ENCODE measurements at places on chromosomes 6 and 20.

GRCh38 chr6:149939356-149939648 lies 2.5 kb upstream of the ULBP2 start:
- no peak for DNase-seq

DNA sequence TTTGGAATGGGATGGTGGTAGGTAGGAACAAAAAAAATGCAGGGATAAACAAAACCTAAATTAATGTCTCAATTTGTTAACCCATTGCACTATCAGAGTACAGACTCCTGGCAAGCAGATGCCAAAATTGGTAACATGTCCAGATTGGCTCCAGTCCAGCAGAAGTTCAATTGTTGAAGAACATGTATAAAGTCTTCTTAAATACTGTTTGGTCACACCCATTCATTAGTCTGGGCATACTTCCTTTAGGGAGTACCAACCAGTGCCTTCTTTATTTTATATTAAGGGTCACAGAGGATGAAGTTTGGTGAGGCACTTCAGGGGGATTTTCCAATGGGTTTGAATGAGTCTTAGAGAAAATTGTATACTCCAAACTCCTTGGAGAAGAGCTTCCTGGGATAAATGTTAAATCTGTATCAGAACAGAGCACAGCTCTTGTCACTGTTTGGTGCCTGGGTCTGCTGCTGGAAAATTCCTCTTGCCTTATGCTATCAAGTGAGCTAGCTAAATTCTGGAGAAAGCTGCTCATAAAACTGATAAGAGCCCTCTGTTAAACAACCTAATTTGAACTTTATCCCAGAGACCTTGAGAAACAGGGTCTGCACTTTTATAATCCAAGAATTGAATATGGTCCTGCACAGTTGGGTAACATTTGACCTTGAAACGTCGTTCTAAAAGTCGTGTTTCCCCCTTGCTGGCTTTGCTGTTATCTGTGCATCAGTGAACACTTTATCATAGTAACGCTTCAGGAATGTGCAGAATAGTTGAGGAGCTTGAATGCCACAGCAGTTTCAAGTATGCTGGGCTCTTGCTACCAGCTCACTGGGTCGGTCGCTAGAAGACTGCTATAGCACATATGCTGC lies 334.1 kb upstream of the CITED2 start:
- DNase-seq, result peak; percentile 89

- DNase-seq, result no peak
Observed at GRCh38 chr6:19331089-19331488, 506.1 kb upstream of the ID4 start.

DNA sequence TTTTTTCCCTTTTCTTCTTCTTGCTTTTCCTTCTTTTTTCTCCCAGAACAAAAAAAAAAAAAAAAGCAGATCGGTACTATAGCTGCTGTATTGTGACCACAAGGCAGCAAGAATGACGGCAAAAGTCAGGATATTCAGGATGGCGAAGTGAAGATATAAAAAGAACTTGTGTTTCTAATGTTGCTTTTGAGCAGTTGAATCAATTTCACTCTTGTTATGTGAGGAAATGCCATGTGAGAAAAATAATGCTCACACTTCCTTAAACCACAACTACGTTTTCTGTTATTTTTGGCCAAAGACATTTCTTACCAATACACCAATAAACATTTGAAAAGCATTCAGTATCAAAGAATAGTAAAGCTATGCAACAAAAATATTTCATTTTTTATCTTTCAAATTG lies 510.5 kb downstream of the HACE1 start:
- DNase-seq, result no peak

GRCh38 chr20:3980260-3981131 lies 34.9 kb downstream of the RNF24 start:
- peak; percentile 40 for DNase-seq

DNA sequence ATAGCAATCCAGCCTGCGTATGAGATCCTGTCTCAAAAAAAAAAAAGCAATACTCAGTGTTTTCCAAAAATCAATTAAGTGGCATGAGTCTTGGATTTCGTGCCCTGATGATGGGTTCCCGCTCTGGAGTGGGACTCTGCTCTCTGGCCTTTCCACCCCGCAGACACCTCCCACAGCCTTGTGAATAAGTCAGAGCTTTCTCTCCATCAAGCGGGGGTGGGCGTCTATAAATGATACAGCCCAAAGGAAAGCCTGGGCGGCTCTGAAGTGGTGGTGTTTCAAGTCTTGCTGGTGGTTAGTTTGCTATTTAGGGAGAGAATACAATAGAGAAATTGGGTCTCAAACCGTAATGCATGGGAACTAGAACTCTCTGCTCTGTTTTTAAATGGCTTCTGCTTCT lies 52.5 kb upstream of the TAGAP start:
- no peak for DNase-seq

- peak; percentile 29 for DNase-seq
Observed at GRCh38 chr20:34708621-34709043, 4.5 kb downstream of the TP53INP2 start.

DNA sequence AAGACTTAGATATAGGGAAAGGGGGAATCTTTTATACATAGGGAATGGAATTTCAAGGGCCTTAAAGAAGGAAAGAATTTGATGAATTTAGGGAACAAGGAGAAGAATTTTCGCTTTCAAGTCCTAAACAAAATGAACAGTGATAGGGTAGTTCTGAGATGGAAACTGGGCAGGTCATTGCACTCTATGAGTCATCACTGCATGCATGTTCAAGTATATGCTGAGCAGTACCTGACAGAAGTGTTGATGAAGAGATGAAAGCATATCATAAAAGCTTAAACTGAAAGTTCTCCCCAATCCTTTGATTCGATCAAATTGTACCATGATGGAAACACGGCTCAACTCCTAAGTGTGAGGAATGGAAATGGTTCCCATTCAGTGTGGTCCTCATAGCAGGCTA lies 271.0 kb downstream of the TSHZ2 start:
- DNase-seq, result no peak

DNA sequence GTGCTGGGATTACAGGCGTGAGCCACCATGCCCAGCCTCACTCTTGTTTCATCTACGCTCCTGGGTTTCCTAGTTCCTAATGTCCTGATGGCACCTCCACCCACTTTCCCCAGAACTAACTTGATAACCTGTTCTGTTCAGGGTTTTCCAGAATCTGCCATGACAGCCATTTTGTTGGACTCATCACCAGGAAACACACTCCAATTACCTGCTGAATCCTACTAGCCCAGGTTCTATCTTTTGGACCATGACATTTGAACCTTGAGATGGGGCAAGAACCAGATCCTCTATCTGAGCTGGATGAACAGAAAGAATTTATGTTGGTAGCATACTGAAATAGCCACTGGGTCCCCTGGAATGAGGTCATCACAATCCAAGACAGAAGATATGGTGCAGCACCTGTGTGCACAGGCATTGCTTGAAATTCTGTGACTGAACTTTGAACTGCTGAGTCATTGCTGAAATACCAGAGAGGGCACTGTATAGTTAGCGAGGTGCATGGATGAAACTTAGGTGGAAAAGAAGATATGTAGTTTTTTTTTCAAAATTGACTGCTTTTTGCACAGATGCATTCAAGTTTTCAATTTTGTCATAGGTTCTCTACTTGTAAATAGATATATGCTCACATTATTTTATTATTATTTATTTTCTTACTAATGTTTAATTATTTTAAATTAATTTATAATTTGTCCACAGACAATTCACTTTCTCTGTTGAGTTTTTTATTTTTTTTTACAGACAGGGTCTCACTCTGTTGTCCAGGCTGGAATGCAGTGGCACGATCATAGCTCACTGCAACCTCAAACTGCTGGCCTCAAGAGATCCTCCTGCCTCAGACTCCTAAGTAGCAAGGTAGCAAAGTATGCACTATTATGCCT lies 42.8 kb upstream of the TASP1 start:
- DNase-seq, result no peak

DNA sequence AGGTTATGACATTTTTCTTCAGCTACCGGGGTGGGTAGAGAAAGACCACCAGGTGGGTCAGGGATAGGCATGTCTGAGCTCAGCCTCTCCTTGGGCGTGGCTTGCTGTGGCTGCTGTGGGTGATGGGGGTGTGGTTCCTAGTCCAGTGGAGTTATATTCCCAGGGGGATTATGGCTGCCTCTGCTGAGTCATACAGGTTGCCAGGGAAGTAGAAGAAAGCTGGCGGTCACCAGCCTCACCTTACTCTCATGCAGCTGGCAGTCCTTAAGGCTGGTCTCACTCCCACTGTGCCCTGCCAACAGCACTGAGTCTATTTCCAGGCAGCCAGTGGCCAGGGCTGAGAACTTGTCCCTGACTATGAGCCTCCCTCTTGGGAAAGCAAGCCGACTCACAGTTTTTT lies 130.0 kb downstream of the SCP2D1 start:
- DNase-seq, result no peak

DNA sequence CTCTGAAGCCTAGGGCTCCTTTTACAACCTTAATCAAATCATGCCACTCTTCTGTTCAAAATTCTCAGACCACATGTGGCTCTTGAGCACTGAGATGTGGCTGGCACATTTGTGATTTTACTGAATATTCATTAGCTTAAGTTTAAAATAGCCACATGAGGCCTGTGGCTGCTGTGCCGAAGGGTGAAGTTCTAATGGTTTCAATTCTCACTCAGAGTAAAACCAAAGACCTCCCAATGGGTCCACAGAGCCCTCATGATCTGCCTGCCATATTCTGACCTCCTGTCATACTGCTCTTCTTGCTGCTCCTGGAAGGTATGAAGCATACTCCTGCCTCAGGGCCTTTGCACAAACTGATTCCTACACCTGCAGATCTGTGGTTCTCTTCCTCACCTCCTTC lies 7.8 kb upstream of the CST3 start:
- DNase-seq, result no peak

DNA sequence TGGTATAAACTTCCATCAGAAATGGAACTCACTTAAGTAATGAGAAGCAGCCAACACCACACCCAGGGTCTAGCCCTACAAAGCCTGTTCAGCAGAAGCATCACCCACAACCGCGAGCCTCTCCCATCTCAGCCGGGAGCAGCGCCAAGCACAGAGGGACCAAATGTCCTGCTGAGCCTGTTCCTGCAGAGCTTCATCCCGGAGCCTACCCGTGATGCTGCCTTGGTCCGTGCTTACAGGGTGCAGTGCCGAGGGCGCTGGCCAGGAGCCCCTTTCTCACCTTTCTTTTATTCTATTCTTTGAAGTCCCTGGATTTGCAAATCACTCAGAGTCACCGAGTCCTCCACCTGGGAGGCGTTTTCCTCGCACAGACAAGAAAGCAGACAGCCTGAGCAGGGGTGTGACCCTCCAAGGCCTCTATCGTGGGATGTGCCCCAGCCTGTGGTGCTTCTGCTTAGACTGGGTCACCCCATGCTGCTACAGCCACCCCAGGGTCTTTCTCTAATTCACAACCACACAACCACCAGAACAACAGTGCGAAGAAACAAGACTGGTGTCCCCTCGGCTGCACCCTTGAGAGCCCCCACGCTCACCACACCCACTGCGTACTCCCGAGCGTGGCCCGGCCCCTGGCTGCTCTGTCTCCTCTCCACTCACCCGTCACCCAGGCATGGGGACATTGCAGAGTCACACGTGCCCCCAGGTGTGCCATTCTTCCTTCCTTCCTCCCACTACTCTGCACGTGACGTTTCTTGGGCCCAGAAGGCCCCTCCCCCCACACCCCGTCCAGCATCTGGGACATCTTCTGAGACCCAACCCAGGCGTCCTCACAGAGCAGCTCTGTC lies 92.2 kb upstream of the MPC1 start:
- peak; percentile 55 for DNase-seq

- no peak for DNase-seq
Observed at GRCh38 chr6:139779988-139780774, 405.7 kb upstream of the CITED2 start.

GRCh38 chr20:21378259-21378658 lies 19.1 kb downstream of the NKX2-4 start:
- DNase-seq, result no peak

DNA sequence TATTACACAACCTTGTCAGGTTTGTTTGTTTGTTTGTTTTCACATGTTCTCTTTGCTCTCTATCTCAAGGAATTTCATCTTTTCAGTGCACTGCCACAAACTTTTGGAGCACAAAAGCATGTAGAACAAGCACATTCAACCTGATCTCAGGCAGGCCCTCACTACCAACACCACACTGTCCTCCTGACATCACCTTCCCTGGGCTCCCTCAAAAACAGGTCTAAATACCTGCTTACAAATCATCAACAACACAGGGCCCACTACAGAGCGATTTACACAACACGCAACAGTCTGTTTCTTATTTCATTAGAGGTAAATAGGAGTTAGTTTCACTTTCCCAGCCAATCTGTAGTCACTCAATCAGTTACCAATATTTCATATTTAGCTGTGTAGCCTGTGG lies 241.4 kb downstream of the EPHA7 start:
- DNase-seq, result no peak

DNA sequence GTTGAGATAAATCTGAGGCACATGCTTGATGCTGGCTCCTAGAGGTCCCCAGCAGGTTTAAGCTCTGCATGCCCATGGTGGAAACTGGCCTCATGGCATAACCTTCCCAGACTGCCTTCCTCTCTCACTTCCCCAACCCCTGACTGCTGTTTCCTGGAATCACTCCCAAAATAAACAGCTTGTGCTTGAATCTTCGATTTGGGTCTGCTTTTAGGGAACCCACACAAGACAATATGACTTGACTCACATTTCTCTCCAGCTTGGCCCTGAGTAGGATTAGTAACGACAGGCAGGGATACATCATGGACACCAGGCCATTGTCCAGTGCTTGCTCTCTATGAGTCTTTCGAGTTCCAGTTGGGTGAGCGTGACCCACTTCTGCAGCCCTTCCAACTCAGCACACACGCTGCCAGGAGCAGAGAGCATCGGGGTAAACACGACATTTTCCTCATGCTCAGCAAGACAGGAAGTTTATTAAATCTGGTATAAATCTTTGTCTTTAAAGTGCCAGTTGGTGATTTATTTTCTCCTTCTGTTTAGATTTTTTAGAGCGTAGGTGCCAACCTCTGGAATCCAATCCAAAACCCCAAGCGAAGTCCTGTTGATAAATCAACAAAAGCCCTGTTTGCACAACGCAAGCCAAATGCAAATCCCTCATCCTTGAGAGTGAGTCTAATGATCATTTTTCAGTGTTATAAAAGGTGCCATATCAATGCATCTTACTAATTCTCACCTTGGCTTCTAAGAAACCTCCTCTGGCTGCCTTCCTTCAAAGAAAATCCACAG lies 135.0 kb downstream of the FOXA2 start:
- DNase-seq, result no peak
